ENCODE measurements at places on chromosomes 1 and 21.

DNA sequence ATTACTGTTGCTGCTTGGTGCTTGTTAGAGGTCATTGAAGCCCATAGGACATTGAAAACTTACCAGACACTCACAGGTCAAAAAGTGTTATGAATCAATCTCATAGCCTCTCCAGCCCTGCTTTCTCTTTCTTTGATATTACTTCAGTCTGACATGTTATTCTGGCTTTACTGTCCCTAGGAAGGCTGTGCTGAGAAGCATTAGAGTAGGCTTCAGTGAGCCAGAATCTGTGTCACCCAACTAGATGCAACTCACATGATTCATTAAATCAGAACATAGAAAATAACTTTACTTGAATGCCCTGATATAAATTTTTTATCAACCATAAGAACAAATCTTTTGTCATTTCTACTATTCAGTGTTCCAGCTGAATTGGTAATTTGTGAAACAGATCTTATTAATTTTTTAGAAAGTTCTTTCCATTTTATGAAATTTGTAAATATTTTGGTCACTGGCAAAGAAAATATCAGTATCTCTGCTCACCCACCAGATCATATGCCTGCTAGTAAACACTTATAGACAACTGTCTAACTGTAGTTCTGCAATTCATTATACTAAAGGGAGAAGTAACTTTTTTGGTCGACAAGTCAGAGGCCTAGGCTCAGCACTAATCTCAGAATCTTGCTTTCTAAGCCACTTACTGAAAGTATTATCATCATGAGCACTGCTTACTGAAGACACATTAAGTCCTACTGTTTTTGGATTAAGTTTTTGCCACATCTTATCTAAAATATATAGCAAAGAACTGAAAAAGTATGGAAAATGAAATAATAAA is 48.2 kb downstream of the RPAP2 start:
- no peak for DNase-seq

- no peak for DNase-seq
Observed at GRCh38 chr1:83883979-83884378, 115.0 kb downstream of the TTLL7 start.

DNA sequence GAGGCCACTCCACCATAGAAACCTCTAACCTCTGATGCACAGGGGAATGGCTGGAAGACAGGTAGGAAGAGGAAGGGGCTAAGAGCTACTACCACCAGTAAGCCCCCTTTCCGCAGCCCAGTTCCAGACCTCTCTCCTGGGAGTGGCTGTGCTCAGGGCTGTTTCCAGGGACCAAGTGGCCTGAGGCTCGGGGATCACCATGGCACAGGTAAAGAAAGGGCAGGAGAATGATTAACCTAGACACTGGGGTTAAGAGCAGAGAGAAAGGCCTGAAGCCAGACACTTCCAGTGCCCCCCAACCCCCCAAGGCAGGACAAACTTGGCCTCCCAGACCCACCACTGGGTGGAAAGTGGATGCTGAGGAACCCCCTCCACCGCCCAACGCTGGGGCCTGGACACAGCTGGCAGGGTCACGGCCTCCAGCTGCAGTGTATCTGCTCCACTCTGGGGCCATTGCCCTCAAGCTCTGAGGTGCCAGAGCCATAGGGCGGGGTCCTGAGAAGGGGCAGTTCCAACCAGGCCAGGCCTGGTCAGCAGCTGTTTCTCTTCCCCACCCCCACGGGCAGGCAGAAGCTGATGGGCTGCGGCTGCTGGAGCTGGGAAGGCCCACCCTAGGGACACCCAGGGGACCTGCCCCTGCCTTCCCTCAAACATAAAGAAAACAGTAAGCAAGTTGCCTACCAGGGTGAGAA is 2.6 kb downstream of the TAGLN2 start:
- no peak for DNase-seq

DNA sequence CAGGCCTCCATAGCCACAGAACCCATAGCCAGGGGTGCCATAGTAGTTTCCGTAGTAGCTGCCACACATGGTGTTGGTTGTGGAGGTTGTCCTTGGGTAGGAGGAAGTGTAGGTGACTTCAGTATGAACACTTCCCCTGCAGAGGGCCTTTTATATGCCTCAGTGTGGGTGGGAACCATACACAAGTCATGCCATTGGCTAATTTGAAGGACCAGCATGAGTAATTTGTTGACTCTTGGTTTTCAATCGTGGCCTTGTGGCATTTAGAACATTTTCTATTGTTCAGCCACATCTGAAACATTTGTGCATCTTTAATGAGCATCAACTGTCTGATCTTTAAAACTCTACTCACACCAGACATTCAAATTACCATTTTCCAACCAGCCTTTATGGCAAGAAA is at the start of gene KRTAP6-1:
Gene KRTAP6-1, minus strand, starts transcription at position 95 of the 400 bp plus-strand sequence. Its CDS starts 26 bp downstream, at position 69.
- DNase-seq, result no peak

DNA sequence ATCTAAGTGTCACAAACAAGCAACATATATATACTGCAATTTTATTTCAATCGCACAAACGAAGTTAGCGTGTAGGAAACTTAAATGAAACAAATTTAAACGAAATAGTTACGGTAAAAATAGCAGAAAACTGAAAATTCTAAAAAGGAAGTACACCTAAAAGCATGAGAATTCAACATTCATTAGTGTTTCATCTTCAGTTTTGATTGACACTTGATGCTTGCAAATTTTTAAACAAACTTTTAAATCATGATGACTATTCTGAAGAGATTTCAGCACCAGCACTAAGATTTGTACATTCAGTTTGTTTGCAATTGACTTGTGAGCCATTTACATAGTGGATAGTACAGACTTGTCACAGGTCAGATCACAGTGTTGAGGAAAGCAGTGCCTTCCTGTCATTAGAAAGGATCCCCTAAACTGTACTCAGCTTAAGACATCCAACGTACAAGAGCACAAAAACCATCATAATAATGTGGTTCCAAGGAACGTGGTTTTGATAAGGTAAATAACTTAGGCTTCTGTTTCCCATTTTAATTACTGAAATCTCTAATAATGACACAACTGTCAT is 67.0 kb upstream of the LBR start:
- no peak for DNase-seq

- DNase-seq, result no peak
Observed at GRCh38 chr1:205663286-205663936, 16.9 kb downstream of the SLC45A3 start.

- DNase-seq, result no peak
Observed at GRCh38 chr21:28883931-28884330, 108.7 kb downstream of the LTN1 start.
